ENCODE measurements at places on chromosomes 12 and 14.

DNA sequence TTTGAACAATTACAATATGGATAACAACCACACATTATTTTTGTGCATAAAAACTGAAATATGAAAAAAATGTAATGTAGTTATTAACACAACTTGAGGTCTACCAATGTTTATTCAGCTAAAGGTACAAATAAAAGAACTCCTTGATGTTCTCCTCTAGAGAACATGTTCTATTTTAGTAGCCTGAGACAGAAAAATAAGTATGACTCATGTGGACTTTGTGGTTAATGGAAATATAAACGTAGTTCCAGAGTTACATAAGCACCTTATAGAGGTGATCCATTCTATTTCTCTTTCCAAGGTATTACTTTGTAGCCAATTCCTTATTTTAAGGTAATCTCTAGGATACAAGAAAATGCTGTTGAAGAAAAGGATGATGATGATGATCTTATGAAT is 25.7 kb downstream of the ALKBH1 start:
- DNase-seq = no peak

GRCh38 chr14:54106661-54107377 is 150.2 kb upstream of the BMP4 start:
- no peak for DNase-seq

DNA sequence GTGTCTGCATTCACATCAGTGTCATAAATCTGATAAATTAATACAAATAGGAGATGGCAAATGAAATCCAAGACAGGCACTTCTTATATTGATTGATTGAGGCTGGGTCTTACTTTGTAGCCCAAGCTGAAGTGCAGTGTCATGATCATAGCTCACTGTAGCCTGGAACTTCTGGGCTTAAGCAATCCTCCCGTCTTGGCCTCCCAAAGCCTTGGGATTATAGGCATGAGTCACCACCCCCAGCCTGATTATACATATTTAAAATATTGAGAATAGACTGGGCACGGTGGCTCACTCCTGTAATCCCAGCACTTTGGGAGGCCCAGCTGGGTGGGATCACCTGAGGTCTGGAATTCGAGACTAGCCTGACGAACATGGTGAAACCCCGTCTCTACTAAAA is 51.3 kb downstream of the MARK3 start:
- no peak for DNase-seq

GRCh38 chr14:27040552-27040951 is 442.7 kb upstream of the NOVA1 start:
- DNase-seq = no peak

DNA sequence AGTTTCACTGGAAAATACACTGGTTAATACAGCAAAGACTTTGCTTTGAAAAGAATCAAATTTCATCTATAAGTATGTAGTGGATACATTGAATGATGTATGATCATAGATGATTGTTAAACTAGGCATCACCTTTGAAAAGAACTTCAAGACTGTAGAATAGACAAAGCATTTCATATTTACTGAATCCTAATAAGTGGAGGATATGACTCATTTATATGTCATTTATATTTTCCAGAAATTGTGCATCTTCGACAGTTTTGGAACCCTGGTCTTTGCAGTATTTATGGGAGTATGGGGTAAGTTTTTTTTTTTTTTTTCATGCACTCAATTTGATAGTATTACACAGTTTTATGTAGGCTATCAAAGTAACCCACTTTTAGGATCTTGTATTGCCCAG is 161.9 kb downstream of the ANO6 start:
- no peak for DNase-seq

Measured in KBM-7 (cell line).